ENCODE measurements at places on chromosomes 2 and 18. TPM values are rescaled to one million over a fixed set of nuclear protein-coding genes. Genes with fewer than 3 reads are reported as not detected.

Gene PCARE
- total RNA-seq = under 0.01 TPM

Gene ITGB6
- total RNA-seq = not detected

Gene CDKL4
- total RNA-seq = 5.7 TPM

Gene ABCG8
- total RNA-seq = 0.74 TPM

Gene IL36B
- total RNA-seq = not detected

Gene FTCDNL1
- total RNA-seq = 5.4 TPM

Gene SCN7A
- total RNA-seq = 0.98 TPM

Gene LOXHD1
- total RNA-seq = 0.25 TPM

Gene SAP130
- total RNA-seq = 6.4 TPM

Gene ARHGAP28
- total RNA-seq = 16.2 TPM
